ENCODE measurements at places on chromosomes 7 and 10.
A peak's percentile ranks its signal among the peaks of the same experiment; 100 is the strongest.

- DNase-seq = no peak
These were observed 580.5 kb downstream of the AUTS2 start for GRCh38 chr7:70178787-70179186.

GRCh38 chr7:107173691-107174406 is 5.0 kb downstream of the HBP1 start:
- DNase-seq = no peak

- DNase-seq = no peak
These were observed 33.3 kb downstream of the AFAP1L2 start for GRCh38 chr10:114370966-114371365.

DNA sequence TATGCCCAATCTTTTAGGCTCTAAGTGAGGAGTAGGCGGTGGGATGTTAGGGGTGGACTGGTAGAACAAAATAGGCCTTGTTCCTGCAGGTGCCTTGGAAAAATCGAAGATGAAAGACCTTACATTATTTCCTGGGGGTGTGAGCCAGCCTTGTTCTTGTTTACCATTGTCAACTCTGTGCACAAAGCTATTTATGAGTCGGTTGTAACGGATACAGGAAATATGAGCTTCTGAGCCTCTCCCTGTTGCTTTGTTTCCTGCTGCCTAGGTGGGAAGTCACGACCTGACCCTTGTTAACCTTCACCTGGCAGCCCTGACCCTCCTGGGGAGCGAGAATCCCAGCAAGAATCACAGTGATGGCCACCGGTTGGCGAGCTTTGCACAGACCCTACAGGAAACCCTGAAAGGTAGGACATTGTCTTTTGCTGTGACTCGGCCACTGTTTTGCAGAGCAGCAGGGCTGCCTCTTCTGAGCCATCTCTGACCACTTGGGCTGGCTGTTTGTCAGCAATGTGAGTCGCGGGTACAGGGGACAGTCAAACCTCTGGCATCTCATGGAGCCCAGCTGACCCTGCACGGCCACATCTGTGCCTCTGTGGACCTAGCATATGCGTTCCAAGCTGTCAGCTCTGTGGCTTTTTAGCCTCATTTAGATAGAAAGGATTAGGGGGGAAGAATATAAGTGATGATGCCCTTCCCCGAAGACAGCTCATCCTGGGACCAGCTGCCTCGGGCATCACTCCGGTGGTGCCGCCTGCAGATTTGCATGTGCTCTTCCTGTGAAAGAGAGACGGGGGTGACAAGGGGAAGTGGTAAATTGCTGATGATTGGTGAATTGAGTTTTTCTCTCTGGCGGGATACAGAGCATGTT is 102.1 kb upstream of the ANLN start:
- DNase-seq = no peak

- no peak for DNase-seq
These were observed 736.6 kb downstream of the AUTS2 start for GRCh38 chr7:70334871-70335270.

- DNase-seq = no peak
These were observed 36.0 kb downstream of the CLEC2L start for GRCh38 chr7:139559364-139560105.

DNA sequence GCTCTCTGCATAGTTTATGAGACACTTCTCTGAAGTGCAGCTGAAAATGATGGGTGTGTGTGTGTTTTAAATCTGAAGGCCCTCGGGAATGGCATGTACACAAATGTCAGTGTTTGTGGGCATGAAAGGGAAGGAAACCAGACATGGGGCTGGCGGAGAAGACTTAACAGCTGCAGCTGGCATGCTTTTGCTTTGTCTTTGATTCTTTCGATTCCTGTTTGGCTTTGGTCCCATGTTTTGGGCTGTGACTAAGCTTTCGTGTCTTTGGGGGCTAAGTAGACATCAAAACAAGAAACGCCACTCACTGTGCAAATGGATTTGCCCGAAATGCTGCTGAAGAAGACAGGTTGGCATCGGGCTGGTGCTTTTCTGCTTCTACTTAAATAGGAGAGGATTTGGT is 179.3 kb downstream of the PFKFB3 start:
- DNase-seq = peak; percentile 86

GRCh38 chr7:47707583-47707982 is 125.7 kb upstream of the TNS3 start:
- DNase-seq = no peak

DNA sequence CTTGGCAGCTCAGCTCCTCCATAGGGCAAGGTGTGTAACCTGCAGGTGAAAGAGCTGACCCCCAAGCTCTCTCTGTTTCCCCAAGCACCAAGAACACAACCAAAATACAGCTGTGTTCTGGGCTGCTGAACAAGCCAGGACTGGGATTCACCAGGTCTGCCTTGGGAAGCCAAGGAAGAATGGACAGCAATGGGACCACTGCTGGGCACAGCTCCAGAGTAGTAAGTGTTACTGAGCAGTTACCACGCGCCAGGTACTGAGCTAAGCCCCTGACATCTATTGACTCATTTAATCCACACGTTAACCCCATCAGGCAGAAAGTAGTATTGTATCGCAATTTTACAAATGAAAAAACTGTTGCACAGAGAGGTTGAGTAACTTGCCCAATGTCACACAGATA is 168.3 kb downstream of the GRID1 start:
- DNase-seq = no peak

DNA sequence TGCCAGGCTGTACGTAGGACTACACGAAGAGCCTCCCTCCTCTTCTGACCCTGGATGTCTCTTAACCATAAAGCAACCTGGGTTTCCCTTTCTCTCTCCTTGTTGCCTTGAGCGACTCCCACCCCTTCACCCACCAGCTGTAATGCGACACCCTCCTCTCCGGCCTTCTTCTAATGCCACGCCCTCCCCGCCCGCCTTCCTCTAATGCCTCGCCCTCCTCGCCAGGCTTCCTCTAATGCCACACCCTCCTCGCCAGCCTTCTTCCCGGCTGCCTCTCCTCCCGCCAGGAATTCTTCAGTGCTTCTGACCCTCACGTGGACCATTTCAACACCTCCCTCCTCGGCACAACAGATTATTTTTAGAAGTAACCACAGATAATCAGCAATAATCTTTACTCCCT is 348.5 kb upstream of the SHH start:
- peak; percentile 22 for DNase-seq

DNA sequence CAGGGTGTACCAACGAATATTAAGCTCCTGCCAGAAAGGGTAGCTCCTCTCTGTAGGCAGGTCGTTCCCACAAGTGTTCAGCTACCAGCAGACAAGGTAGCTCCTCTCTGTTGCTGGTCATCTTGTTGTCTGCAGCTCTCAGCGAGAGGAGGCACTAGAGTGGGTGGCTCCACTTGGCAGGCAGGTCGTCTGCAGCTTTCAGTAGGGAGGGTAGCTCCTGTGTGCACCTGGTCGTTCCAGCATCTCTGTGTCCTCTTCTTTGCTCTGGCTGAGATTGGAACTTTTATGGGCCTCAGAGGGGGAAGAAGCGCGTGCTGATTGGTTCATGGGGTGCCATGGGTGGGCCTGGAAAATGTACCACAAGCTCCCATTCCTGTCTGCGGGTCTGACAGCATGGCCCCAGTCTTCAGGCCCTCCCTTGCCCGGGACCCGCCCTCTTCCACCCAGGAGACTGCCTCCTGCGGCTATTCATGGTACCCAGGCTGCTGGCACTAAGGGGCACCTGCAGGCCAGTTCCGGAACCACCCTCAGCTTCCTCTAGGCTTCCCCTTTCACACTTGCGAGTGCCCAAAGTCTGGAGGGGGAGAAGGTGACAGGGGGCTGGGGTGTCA is 63.9 kb upstream of the CACNA2D1 start:
- no peak for DNase-seq

DNA sequence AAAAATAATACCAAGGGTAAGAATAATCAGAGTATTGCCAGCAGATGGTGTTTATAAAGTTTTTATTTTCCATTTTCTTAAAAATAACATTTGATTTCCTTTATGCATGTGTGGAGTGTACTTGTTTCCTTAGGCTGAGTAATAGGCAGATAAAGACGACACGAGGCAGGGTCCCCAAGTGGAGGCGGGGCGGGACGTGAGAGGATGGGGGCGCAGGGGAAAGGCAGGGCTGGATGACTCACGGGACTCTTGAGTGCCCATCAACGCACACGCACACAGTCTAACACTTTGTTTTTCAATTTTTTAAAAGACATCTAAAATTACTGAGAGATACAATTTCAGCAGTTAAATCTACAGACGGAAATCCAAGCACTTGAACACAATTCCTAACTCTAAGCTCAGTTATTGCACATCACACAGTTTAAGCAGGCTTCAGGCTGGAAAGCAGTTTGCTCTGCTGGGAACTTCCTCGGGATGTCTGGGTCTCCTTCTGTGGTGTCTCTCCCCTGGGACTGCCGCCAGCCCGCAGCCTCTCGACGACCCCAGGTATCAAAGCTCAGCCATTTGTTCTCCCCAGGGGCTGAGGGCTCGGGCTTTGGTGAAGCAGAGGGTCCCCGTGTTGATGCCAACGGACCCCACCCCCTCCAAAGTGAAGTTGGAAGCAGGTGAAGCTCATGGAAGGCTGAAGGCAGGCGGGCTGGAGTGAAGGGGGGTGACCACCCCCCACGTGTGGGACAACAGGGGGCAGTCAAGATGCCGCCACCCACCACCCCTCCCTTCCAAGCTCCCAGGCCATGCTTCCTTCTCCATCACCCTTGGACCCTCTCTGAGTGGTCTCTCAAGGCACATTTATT is 29.1 kb downstream of the SPOCK2 start:
- no peak for DNase-seq

DNA sequence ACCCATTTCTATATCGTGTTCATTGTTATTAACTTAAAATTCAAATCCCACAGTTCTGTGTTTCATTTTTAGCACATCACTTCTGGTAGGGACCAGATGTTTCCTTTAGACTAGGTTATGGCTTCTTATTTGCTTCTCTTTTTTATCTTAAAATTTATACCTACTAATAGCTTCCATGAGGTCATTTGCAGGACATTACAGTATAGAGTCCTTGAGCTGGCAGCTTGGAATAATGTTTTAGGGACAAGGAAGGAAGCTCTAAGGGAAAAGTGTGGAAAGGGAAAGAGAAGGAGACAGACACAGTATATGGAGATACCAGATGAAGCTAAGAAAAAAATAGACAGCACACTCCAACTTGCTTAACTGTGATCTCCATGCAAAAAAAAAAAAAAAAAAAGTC is 48.8 kb upstream of the CD36 start:
- no peak for DNase-seq

DNA sequence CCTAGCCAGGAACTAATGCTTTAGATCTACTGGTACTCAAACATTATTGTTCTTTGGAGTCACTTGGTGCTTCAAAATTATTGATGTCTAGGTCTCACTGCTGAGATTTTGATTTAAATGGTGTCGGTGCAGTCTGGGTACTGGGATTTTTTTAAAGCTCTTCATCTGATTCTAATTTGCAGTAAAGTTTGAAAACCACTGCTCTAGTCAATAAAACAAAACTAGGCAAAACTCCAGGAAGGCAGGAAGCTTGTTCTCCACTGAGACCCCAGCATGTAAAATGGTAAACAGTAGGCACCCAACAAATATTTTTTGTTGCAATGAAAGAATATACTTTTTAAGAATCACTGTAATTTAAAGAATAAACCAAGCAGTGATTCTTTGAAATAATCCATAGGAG is 49.7 kb downstream of the ADD3 start:
- DNase-seq = no peak

DNA sequence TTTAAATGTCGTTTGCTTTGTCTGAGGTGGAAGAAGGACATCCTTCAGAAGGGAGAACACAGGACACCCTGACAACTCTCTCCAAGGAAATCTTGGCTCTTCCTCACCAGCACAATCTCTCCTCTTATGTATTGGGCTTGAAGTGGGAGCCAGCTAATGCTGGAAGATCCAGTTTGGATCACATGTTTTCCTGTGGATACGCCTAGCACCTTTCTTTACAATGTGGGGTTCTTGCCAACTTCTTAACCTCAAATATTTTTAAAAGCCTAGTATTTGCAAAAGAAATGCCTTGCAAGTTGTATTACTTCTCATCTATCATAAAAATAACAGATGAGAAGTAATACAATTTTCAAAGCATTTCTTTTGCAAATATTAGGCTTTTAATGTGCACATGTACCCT is 76.4 kb downstream of the FRMD4A start:
- no peak for DNase-seq

- peak; percentile 54 for DNase-seq
These were observed 17.7 kb downstream of the SOSTDC1 start for GRCh38 chr7:16447876-16448275.

DNA sequence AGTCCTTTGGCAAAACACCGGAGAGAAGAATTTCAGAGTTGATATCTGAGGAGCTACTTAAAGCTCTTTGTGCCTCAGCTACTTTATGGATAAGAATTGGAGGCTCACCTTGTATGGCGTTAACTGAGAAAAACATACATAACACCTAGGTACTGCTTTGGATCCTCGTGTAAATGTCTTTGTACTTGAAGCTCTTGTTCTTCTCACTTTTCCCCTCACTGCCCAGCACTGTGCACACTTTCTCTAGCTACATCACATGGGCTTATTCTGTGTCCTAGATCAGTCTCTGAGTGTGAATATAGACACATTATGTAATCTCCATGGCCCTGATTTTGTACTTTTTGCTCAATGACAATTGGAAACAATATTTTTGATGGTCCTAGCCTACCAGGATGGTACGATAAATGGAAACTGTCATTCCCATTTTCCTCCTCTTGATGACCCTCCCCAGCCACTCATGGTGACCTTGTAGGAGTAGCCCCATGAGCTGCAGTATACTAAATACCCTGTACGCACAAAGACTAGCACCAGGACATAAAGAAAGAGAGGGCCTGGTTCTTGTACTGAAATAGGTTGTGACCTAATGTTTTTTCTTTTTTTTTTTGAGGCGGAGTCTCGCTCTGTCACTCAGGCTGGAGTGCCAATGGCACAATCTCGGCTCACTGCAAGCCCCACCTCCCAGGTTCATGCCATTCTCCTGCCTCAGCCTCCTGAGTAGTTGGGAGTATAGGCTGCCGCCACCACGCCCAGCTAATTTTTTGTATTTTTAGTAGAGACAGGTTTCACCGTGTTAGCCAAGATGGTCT is 22.1 kb downstream of the STAMBPL1 start:
- no peak for DNase-seq

- DNase-seq = no peak
These were observed 23.6 kb upstream of the ADCYAP1R1 start for GRCh38 chr7:31028417-31028992.

DNA sequence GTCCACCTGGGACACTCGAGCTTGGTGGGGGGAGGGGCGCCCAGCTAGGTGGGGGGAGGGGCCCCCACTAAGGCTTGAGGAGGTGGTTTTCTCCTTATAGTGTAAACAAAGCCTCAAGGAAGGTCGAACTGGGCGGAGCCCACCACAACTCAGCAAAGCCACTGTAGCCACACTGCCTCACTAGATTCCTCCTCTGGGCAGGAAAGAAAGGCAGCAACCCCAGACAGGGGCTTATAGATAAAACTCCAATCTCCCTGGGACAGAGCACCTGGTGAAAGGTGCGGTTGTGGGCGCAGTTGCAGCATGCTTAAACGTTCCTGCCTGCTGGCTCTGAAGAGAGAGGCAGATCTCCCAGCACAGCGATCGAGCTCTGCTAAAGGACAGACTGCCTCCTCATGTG is 133.1 kb downstream of the SNX13 start:
- DNase-seq = no peak

- no peak for DNase-seq
These were observed 82.5 kb upstream of the SP4 start for GRCh38 chr7:21345361-21345760.

Data from lung (tissue), 17 donors.